T-helper 1 cell (primary cell): ENCODE measurements at places on chromosomes 3 and 15.

GRCh38 chr3:174035328-174035886 lies 637.9 kb downstream of the NLGN1 start:
- no peak for DNase-seq

DNA sequence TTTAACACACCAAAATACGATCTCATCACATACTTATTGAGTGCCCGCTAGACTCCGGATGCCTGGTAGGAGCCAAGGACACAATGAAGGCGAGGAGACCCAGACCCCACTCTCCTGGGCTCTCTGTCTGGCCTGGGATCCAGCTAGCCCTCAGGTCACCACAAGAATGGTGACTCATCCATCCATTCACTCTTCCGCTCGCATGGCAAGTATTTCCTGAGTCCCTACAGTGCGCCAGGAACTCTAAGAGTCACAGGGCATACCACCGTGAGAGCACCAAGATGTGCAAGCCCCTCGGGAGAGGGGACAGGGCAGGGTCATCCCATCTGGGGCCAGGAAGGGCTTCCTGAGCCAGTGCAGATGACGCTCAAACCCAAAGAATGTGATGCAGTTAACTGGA lies 101.6 kb upstream of the PRR20G start:
- no peak for DNase-seq

DNA sequence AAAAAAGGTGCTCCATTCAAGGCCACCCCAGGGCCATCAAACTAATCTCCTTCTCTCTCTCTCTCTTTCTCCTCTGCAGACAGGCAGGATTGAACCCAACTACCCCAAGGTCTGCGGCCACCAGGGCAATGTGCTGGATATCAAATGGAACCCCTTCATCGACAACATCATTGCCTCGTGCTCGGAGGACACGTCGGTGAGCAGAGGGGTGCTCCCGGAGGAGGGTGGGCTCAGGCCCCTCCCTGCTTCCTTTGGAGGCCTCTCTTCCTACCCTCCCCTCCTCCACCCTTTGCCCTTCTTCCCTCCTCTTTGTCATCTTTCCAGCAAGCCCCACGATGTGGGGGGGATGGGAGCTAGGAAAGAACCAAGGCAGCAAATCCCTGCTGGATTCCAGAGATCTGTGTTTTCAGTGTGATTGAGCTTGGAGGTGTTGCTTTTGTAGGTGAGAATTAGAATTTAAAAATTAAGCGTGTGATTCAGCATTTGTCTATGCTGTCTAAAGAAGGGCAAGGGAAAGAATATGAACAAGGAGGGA lies 116.3 kb downstream of the CORO2B start:
- no peak for DNase-seq

GRCh38 chr3:168003911-168004310 lies 91.8 kb downstream of the GOLIM4 start:
- no peak for DNase-seq

GRCh38 chr3:129845956-129846355 lies 47.6 kb downstream of the TMCC1 start:
- DNase-seq = no peak

GRCh38 chr3:127172211-127172610 lies 20.7 kb upstream of the PRR23E start:
- DNase-seq = no peak

- DNase-seq = no peak
These were observed 177.2 kb downstream of the POLR2M start for GRCh38 chr15:57883701-57884100.

DNA sequence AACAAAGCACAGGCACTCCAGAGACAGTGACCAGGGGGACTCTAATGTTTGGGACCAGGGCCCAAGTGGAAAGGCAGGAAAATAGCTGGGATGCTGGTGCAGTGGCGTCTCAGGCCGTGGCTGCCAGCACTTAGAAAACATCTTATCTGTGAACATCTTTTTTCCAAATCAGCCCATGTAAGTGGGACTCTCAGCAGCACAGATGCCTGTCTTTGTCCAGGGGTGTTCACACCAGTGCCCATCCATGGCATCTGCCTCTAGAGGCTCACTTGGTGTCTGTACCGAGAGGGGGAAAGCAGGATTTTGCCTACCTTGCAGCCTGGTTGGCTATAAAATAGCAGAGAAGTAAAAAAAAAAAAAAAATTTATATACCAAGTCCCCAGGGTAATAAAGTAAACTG lies 26.7 kb downstream of the SLC12A8 start:
- DNase-seq = no peak

GRCh38 chr3:196232882-196233251 lies 16.5 kb downstream of the SLC51A start:
- no peak for DNase-seq

GRCh38 chr15:58070801-58071418 lies 5.4 kb upstream of the ALDH1A2 start:
- DNase-seq = peak; percentile 1

DNA sequence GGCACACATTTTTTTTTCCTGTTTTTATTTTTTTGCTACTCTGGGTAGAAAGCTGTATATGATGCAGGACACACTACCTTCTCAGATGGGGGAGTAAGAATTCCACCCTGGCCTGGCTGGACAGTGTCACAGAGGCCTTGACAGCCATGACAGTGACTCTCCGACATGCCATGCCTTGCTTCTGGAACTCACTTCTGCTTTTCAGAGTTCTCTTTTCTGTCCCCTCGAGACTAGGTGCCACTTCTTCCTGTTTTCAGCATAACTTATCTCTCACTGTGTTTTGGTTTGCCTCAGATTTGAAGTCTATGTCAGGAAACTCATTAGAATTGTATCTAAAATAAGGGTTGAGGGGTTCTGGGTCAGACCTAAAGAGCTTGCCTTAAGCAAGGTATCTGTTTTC lies 69.1 kb upstream of the SEC13 start:
- no peak for DNase-seq

GRCh38 chr15:48040166-48040817 lies 80.5 kb upstream of the SLC24A5 start:
- DNase-seq = no peak

DNA sequence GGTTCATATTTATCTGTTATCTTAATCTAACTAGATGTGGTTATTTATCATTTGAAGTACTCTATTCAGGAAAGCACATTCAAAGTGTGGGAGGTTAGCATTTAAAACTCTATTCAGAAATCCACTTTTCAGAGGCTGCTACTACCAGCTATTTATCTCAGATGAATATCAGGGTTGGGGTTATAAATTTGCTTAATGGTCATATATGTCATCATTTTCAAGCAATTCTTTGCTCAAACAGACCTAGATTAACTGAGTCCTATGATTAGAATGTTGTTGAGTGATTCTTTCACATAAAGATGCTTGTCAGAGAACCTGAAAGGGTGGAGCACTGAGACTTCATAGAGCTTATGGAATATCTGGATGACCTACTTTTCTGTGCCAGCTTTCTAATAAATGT lies 436.9 kb upstream of the TGFBR2 start:
- DNase-seq = no peak

- DNase-seq = no peak
These were observed 229.6 kb upstream of the TBC1D5 start for GRCh38 chr3:17972030-17972429.

DNA sequence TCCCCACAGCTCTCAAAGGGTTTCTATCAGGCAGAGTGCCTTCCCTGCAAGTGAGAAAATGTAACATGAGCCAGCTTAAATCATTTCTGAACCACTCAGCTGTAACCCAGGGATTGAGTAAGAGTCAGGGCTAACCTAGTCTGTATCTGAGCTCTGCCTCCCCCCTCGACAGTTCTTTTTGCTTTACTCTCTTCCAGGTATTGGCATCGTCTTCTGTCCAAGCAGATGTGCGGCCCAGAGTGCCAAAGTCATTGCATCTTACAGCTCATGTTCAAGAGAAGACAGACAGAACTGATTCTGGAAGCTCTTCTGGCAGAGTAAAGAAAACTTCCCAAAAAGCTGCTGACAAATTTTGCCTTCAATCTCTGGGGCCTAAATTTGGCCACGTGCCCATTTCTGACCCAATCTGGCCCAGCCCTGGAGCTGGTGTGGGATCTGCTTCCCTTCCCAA lies 74.8 kb downstream of the ABHD5 start:
- DNase-seq = no peak

DNA sequence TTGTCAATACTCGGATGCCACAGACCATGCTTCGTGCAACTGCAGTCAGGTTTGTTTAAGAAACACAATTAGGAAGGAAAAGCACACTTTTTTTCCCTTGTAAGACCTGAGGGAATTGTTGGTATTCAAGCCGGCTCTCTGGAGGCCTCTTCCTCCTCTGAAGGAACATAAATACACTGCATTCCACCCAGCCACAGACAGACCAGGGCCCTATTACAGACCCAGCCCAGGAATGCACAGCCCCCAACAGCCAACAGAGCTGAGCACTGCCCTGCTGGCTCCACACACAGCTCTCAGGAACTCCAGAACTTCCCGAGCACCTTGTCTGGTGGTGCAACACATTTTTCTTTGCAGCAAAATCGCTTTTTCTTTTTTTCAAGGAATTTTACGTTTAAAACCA lies 488.7 kb upstream of the PROK2 start:
- DNase-seq = no peak
